Eye (tissue), 1 donor: ENCODE measurements at places on chromosomes 6 and 20.

GRCh38 chr6:15303920-15304291, 58.0 kb downstream of the JARID2 start:
- DNase-seq = no peak

GRCh38 chr20:3315136-3315535, 76.1 kb upstream of the SLC4A11 start:
- DNase-seq = no peak

- no peak for DNase-seq
These were observed 184.3 kb downstream of the TAF4 start for GRCh38 chr20:61881416-61881815.

- no peak for DNase-seq
These were observed 42.2 kb downstream of the PKIB start for GRCh38 chr6:122652431-122652830.

DNA sequence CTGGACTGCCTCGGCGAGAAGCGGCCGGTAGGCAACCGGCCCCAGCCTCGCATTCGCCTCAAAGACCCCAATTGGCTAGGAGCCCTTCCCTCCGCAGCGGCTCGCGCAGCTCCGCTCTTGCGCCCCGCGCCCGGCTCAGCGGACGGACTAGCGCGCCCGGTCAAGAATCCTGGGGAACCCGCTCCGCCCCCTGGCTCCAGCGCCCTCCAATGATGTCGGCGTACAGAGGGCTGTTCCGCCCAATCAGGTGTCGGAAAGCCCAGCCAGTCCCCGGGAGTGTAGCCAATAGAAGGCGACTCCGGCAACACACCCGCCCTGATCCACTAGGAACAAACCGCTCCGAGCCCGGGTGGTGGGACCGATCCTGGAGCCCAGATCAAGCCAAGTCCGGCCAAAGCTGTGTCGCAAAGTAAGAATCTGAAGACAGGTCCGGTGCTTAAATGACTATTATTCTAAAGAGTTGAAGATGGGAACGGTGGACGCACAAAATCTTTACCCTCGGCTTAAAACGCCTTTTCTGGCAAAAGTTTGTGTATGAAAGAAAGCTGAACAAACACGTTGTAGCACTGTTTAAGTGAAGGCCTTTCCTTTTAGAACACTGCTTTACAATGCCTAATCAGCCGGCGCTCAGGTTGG, 132.2 kb downstream of the OGFRL1 start:
- peak; percentile 97 for DNase-seq

DNA sequence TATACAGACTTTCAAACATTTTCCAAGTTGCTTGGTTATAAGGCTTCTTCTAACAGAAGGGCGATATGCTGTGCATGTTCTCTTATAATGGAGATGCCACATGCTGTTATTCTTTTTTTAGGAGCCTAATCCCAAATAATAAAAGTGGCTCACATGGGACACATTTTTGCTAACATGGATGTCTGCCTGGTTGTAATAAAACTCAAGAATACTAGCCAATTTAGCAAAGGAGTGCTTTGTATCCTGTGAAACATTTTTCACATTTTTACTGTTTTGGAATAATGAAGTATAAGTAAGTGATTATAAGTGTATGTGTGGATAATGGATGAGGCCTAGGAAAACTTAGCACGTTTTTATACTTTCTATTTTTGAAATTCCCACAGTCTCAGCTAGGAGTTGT, 312.2 kb downstream of the LAMA2 start:
- no peak for DNase-seq

GRCh38 chr20:31569163-31570020, 35.7 kb upstream of the ID1 start:
- peak; percentile 85 for DNase-seq
